ENCODE measurements at places on chromosomes 5 and 9.

- no peak for DNase-seq
Measured at GRCh38 chr9:113495526-113495925, 32.0 kb downstream of the RGS3 start.

GRCh38 chr9:123508048-123508447 lies 152.1 kb downstream of the CRB2 start:
- no peak for DNase-seq

DNA sequence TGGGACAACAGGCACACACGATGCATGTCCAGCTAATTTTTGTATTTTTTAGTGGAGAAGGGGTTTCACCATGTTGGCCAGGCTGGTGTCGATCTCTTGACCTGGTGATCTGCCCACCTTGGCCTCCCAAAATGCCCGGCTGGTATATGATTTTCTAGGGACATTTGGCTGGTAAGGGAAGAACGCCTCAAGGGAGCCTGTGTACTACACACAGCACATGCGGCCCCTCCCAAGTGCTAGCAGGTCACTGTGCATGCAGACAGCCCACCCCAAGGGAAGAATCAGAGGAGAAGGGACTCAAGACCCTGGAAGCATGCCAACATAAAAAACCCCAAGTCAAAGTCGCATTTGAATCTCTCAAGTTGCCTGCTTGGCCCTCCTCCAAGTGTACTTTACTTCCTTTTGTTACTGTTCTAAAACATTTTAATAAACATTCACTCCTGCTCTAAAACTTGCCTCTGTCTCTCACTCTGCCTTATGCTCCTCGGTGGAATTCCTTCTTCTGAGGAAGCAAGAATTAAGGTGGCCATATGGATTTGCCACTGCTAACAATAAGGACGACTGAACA lies 24.3 kb upstream of the OTULINL start:
- no peak for DNase-seq

DNA sequence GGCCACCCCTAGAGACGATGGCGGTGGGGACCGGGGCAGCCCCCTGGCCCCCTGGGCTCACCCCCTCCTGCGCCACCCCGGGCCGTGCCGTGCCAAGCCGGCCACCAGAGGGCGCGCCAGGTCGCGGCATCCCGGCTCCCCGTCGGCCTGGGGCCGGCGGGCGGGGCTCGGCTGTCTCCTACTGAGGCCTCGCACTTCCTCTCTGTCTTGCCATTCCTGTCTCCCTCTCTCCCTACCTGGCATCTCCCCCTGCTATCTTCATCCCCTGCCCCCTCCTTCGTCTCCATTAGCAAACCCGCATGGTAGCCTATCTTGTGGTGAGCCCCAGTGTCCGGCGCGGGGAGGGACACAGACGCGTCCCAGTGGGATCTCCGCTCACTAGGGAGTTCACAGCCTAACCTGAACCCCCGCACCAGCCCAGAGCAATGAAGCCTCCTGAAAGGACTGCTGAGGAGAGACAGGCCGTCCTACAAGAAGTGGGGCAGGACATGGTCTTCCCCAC lies 29.8 kb upstream of the FABP6 start:
- no peak for DNase-seq

DNA sequence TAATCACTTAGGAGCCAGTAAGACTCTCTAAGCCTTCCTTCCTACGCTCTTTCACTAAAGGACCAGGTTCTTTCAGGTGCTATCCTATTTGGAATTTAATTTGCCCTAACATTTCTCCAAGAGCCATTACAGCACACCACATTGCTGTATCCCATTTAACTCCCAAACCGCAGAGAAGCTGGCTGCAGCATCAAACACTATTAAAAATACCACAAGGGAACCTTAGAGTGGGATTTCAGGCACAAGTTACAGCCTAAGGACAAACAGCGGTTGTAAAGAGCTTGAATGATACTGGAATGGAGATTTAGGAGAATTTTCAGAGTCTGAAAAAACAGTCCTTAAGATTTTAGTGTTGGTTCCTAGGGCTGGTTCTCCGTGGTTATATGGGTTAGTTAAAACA lies 566.4 kb downstream of the RAB3C start:
- no peak for DNase-seq

GRCh38 chr5:54772684-54773083 lies 212.7 kb downstream of the ESM1 start:
- DNase-seq: no peak

DNA sequence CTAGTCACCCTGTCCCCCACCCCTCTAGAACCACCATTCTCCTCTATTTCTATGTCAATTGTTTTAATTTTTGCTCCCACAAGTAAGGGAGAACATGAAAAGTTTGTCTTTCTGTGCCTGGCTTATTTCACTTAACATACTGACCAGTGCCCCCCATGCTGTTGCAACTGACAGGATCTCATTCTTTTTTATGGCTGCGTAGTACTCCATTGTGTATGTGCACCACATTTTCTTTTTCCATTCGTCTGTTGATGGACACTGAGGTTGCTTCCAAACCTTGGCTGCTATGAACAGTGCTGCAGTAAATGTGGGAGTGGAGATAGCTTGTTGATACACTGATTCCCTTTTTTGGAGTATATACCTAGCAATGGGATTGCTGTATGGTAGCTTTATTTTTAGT lies 7.4 kb upstream of the TERT start:
- DNase-seq: no peak

GRCh38 chr5:35771839-35772238 lies 84.9 kb upstream of the IL7R start:
- DNase-seq: no peak

DNA sequence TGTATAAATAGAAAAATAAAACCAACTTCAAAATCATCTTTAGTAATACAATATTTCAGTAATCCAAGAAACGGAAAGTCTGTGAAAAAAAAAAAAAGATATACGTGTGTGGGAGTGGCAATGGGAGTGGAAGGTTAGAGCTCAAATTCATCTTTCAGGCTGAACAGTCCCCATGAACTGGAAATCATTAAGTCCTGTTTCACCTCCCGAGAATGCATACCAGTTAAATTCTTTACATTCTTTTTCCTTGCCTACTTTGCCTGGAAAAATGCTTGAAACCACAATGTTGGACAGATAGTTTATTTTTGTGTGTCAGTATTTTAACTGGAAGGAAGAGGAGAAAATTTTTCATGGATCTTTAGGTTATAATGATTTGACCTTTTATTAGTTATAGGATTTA lies 166.8 kb downstream of the MUSK start:
- DNase-seq: peak; percentile 63

GRCh38 chr5:172715931-172716682 lies 54.9 kb downstream of the DUSP1 start:
- no peak for DNase-seq

- no peak for DNase-seq
Measured at GRCh38 chr5:161857358-161857757, 9.4 kb downstream of the GABRA1 start.

GRCh38 chr9:26520141-26520540 lies 372.5 kb downstream of the CAAP1 start:
- no peak for DNase-seq

- peak; percentile 90 for DNase-seq
Measured at GRCh38 chr9:96344458-96345180, 38.9 kb downstream of the SLC35D2 start.

DNA sequence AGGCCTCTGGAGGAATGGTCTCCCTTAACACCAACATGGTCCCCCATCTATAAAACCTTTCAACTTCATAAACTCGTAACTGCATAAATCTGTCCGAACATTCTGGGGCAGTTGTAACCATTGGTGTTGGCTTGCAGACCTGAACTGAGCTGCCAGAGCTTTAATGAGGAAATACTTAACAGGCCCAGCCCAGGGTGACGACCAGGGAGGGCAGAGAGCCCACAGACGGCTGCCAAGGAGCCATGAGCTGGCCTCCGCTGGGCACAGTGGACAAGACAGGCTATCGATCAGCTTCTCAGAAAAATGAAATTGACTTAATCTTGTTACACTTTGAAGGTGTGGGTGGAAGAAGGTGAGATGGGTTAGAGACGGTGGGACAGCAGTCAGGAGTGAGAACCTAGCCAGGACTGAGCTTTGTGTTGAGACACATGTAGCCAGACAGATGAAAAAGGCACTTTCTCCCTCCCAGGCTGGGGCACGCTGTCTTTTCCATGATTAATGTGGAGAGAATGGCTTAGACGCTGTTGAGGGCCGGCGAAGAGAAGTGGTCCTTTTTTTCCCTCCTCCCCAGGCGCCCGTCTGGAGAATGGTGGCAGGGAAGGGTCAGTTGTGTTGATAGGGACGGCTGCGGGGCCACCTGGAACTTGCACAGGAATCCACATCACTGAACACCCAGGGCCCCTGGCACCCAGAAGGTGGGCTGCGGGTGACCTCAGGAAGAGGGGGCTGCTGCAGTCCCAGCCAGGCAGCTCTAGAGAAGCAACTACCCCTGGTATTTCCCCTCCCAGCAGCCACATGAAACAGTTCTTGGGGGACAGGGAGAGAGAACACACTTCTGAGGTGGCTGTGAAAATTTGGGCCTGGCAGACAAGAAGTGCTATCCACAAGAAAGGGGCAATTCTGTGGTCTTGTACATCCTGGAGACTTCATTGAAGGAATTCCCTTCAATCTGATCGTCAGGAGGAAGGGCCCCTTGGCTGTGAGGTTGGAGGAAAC lies 27.3 kb upstream of the TCOF1 start:
- no peak for DNase-seq

- no peak for DNase-seq
Measured at GRCh38 chr5:171542525-171543140, 123.2 kb downstream of the FGF18 start.

GRCh38 chr5:33936381-33937016 lies at the start of gene RXFP3:
Gene RXFP3, plus strand, starts transcription at chr5:33936386. Its CDS starts 355 bp downstream, at chr5:33936741.
- DNase-seq: no peak

GRCh38 chr5:159824188-159825161 lies 91.8 kb upstream of the ADRA1B start:
- DNase-seq: no peak

- no peak for DNase-seq
Measured at GRCh38 chr5:124751031-124751430, 4.6 kb upstream of the ZNF608 start.

DNA sequence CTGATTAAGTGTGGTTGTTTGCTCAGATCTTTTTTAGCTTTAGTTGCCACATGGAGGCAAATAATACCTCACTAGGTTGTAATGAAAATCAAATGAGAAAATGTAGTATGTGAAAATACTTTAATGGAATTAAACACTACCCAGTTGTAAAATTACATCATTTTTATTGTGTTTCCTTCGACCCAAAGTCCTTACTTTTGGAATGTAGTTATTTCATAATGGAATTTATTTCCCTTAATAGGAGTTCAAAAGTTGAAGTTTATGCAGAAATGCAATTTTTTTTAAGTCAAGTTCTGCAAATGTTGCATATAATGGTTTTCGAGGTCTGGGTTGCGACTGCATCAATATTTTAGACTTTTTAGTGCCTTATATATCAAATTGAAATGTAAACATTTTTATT lies 31.0 kb downstream of the TNPO1 start:
- no peak for DNase-seq

- no peak for DNase-seq
Measured at GRCh38 chr5:14206028-14206725, 63.0 kb downstream of the TRIO start.

DNA sequence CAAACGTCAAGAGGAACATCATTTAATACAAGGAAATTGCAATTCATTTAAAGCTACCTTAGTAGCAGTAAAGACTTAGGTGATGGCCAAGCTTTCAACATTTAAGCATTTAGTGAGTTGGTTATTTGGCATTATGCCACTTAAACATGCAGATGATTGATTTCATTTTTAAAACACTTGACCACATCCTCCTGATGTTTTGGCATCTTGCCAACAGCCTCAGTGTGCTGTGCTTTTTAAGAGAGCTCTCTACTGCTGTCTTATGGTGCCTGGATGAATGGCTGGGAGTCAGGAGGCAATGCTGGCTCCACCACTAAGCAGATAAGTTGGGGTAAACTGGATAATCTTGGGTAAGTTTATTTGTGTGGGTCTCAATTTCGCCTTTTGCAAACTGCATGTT lies 364.5 kb downstream of the MAN2A1 start:
- peak; percentile 23 for DNase-seq

DNA sequence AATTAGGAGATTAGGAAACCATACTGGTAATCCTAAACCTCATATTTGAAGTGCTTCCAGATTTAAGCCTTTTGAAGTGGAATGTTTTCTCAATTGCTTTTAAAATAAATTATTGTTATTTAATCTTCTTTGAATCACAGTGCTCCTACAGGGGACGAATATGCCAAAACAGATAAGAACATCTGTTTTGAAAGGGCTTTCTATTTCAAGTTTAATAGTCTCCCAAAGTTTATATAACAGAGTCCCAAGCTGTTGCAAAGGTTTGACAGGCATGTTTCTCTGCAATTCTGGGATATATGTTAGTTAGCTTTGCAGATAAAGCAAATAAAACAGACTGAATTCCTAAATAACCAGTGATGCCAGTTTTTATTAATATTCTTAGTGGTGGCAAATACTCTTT lies 803.7 kb downstream of the TLE4 start:
- DNase-seq: no peak

GRCh38 chr9:86713970-86714369 lies 233.3 kb downstream of the GAS1 start:
- DNase-seq: no peak

DNA sequence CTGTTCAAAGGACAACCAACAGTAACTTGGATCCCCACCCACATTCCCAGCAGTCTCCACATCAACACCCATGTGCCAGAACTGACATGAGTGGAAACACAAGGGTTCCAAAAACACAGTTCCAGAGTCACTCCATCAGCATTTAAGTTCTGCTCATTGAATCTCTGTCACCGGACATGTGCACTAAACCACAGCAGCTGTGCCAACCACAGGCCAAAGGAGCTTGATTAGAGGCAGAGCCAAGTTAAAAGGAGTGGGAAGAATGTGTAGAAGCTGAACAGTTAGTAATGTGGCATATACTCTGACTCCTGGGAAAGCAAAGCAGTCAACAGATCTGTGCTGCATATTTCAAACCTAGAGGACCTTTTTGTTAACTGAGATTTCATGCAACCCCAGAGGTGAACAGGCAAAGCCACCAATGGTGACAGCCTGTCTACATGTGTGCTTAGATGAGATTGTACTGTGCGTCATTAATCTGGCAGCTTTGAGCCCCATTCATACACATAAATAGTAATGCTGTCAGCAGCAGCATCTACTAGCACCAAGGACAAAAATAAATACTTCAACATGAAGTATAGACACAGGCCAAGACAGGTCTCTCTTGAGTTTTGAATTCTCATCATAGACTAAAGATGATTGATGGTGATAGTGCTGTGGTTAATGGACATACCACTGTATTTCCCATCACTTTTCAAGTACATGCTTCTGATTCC lies 16.4 kb upstream of the FST start:
- no peak for DNase-seq

- DNase-seq: no peak
Measured at GRCh38 chr5:511476-511875, 12.8 kb downstream of the SLC9A3 start.

DNA sequence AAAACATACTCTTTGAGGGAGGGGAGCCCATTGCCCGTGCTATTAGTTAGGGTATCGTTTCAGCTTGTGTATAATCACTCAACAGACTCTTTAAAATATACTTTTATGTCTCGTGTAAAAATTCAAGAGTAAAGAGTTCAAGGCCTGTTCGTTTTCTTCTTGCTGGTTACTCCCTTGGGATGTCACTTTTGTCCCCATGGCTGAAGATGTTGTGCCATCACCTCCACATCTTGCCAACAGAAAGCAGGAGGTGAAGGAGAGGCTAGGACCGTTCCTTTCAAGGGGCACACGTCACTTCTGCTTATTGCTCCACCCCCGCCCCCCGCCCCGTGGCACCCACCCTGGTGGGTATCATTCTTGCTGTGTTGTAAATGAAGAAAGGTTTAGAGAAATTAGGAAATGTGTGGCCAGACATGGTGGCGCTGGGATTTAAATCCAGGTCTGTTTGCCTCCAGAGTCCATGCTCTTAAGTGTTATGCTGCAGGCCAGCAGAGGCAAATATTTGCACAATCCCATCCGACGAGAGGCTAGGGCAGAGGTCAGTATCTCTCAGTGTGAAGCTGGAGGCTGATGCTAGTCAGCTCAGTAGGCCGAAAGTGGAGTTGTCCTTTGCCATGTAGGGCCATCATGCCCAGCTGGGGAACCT lies 3.0 kb downstream of the MLANA start:
- DNase-seq: no peak
